Activated CD4-positive, alpha-beta T cell treated with anti-CD3 and anti-CD28 coated beads for 36 hours (primary cell): ENCODE measurements at places on chromosomes 16 and 17.

- no peaks in the 10 kb centered on the region for H3K27me3 ChIP-seq
- peaks cover 31% of the 10 kb centered on the region for H3K36me3 ChIP-seq
- H3K4me1 ChIP-seq: peaks cover 47% of the 10 kb centered on the region
Measured at GRCh38 chr17:4327606-4328005, 38.9 kb downstream of the UBE2G1 start.

- H3K27ac ChIP-seq: no peak overlapping the region
- no peak overlapping the region for H3K4me3 ChIP-seq
- H3K4me1 ChIP-seq: no peaks in the 10 kb centered on the region
- DNase-seq: no peak
Measured at GRCh38 chr17:64694207-64694606, 32.1 kb upstream of the SMURF2 start.

DNA sequence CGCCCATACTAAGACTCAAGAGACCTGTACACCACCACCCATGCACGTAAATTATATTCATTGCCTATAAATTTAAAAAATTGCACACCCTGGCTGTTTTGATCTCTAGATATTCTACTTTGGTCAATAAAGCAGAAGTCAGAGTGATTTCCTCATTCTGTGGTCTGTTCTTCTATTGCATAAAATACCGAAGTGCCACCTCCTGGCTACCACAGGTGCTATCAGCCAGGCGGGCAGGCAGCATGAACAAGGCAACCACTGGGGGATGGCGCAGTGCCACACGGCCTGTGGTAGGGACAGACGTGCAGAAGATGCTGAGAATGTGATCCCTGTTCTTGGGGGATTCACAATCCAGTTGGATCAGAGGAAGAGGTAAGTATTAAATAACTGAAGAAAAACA lies 122.3 kb downstream of the CDK5R1 start:
- H3K27ac ChIP-seq: no peak overlapping the region
- peak; percentile 88 for DNase-seq
- no peak overlapping the region for H3K4me3 ChIP-seq
- H3K27me3 ChIP-seq: no peaks in the 10 kb centered on the region
- H3K36me3 ChIP-seq: no peaks in the 10 kb centered on the region

DNA sequence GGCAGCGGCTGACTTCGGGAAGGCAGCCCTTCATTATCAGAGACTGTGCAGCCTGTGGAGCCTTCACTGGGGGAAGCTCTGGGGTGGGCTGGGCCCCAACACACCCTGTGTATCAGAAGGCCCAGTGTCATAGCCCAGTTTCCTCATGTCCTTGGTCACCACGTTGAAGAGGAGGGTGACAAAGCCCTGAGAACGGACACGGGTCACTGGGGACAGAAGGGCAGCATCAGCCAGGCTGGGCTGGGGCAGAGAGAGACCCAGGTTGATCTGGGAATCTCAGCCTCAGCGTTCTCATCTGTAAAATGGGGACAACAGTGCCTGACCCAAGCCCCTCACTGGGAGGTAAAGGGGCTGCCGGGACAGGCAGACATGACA lies 19.3 kb downstream of the B9D1 start:
- no peak overlapping the region for H3K4me3 ChIP-seq
- no peaks in the 10 kb centered on the region for H3K4me1 ChIP-seq
- no peak for DNase-seq
- H3K27me3 ChIP-seq: peaks cover 7% of the 10 kb centered on the region

DNA sequence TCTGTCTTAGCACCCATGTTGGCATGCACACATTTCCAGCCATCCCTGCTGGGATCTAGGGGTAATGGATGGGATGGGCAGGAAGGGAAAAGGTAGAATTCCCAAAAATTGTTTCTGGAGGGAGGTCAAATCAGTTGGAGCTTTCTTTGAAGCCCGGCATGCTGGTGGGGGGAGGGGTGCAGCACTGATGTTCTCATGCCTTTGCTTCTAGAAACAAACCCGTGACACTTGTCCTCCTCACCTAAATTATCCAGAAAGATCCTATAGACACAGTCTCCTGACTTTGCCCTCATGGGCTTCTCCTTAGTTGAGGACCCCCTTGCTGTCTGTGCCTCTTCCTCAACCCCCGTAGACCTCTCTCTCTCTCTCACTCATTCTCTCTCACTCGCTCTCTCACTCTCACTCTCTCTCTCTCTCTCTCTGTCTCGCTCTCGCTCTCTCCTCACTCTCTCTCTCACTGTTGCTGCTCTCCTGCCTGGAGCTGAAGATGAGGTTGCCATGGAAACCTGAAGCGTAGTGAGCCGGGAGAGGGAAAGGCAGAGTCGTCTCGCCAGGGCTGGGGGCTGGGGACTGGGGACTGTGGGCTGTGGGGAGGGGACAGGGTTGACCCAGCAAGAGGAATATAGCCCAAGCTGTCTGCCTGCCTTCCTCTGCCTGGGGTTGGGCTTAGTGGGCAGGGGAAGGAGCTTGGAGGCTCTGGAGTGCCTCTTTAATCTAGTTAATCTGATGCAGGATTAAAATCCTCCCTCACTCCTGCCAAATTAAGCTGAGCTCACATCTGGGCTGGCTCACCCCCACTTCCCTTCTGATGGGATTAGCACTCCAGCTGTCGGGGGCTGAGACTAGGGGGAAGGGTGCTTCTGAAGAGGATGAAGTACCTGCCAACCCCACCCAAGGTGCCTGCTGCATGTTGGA lies 16.1 kb downstream of the LASP1 start:
- DNase-seq: no peak
- peaks cover 55% of the 10 kb centered on the region for H3K36me3 ChIP-seq
- no peaks in the 10 kb centered on the region for H3K27me3 ChIP-seq
- peak overlapping the region; percentile 26 for H3K27ac ChIP-seq

DNA sequence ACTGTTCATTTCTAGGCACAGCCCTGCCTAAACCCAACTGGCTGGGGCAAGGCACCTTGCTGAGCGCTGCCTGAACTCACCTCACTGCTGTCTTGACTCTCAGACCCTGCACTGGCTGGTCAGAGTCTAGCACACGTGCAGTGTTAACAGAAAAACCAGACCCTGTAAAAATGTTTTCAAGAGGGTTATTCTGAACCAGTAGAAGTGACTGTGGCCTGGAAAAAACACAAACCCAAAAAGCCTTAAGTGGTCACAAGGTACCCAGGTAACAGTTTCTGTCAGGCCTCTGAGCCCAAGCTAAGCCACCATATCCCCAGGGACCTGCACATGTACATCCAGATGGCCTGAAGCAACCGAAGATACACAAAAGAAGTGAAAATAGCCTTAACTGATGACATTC lies 6.1 kb upstream of the EIF4A3 start:
- H3K4me3 ChIP-seq: no peak overlapping the region
- peaks cover 22% of the 10 kb centered on the region for H3K4me1 ChIP-seq
- H3K36me3 ChIP-seq: peaks cover 2% of the 10 kb centered on the region
- no peak for DNase-seq

DNA sequence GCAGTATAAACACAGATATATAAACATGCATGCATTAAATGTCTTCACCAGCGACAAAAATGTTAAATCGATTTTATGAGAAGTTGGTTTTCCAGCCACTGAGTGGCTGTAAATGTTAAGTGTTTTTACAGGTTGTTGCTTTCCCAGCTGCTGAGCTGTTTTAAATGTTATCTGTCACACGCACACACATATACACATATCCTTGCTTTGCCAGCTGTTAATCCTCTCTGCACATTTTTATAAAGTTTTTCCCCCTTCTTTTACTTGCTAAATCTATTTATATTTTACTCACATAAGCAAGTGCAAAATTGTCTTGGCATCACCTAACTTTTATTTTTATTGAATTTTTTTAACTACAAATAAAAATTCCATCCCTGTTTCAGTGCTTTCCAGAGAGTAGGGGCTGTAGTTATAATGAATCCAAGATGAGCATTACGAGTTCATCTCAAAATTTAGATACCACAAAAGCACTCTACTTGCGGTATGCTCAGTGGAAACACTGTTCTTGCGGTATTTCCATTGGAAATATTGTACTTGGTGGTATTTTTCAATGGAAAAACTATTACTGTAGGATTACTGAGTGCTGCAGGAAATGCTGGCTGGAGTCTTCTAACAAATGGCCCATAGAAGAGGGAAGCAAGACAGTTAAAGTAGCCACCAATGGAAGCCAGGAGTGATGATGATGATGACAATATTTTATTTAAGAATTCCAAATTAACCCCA lies 124.9 kb upstream of the KCNJ16 start:
- H3K4me1 ChIP-seq: no peaks in the 10 kb centered on the region
- no peaks in the 10 kb centered on the region for H3K27me3 ChIP-seq
- H3K27ac ChIP-seq: no peak overlapping the region

GRCh38 chr16:86777381-86777946 lies 199.1 kb downstream of the FOXL1 start:
- no peaks in the 10 kb centered on the region for H3K4me1 ChIP-seq
- no peak for DNase-seq
- no peak overlapping the region for H3K27ac ChIP-seq
- H3K27me3 ChIP-seq: peaks cover 5% of the 10 kb centered on the region
- no peak overlapping the region for H3K4me3 ChIP-seq

DNA sequence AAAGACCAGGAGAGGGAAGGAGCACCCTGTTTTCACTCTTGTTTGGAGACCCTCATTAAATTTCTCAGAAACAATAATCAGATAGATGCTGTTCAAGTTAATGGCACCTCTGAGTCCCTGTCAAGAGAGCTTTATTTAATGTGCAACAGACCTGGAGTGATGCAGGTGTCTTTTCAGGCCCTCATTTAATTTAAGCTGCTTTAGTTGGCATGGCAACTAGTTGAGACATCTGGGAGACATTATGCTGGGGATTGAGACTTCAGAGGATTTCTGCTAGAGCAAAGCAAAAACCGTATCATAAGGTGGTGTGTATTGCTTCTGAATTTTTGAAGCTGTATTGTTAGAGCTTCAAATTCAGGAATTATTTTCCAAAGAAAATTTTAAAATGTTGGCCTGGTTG lies 108.5 kb downstream of the NLK start:
- H3K4me3 ChIP-seq: no peak overlapping the region
- peaks cover 6% of the 10 kb centered on the region for H3K36me3 ChIP-seq
- no peaks in the 10 kb centered on the region for H3K27me3 ChIP-seq
- no peak overlapping the region for H3K27ac ChIP-seq
- H3K4me1 ChIP-seq: no peaks in the 10 kb centered on the region
- DNase-seq: no peak

DNA sequence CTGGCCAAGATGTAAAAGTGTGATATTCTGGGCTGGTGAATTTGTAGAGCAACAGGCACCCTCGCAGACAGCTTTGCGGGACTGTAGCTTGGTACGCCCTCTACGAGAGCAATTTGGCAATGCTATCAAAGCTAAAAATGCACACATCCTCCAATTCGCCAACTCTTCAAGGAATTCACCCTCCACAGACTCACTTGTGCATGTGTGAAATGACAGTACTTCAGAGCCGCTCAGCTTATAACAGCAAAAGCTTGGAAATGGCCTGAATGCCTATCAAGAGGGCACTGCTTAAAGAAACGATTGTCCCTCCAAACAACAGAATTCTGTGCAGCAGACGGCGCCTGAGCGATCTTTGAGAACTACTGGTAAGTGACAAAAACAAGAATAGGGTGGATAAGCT lies 130.8 kb downstream of the SDK2 start:
- no peak overlapping the region for H3K4me3 ChIP-seq
- H3K27ac ChIP-seq: no peak overlapping the region
- H3K36me3 ChIP-seq: no peaks in the 10 kb centered on the region
- no peaks in the 10 kb centered on the region for H3K27me3 ChIP-seq

DNA sequence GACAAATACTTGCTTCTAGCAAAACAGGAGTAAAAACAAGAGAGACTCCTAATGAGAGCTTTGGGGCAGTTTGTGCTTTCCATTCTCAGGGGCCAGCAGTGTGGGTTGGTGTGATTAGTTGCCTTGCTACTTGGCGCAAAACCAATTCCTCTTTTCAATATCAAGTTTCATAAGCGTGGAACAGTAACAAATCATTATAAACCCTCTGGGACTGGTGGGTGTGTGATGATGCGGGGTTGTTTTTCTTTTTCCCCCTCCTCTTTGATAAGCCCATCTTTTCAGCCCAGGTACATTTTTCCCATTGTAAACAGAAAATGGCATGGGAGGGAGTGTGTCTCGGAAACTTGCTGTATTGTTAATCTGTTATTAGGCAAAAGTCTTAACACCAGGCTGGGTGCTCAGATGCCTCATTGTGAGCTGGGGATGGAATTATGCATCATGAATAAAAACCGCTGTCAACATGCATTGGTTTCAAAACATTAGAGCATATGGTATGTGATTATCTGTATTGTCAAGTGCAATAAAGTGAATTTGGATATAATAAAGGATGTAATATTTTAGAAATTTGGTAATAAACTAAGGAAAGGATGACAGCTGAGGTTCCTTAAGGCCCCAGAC lies 166.4 kb downstream of the CCDC182 start:
- H3K4me1 ChIP-seq: peaks cover 5% of the 10 kb centered on the region
- no peaks in the 10 kb centered on the region for H3K27me3 ChIP-seq
- no peaks in the 10 kb centered on the region for H3K36me3 ChIP-seq
- DNase-seq: no peak
- H3K27ac ChIP-seq: no peak overlapping the region

- H3K4me3 ChIP-seq: no peak overlapping the region
- no peaks in the 10 kb centered on the region for H3K27me3 ChIP-seq
- no peak overlapping the region for H3K27ac ChIP-seq
Measured at GRCh38 chr17:78395155-78395554, 16.7 kb downstream of the PGS1 start.

DNA sequence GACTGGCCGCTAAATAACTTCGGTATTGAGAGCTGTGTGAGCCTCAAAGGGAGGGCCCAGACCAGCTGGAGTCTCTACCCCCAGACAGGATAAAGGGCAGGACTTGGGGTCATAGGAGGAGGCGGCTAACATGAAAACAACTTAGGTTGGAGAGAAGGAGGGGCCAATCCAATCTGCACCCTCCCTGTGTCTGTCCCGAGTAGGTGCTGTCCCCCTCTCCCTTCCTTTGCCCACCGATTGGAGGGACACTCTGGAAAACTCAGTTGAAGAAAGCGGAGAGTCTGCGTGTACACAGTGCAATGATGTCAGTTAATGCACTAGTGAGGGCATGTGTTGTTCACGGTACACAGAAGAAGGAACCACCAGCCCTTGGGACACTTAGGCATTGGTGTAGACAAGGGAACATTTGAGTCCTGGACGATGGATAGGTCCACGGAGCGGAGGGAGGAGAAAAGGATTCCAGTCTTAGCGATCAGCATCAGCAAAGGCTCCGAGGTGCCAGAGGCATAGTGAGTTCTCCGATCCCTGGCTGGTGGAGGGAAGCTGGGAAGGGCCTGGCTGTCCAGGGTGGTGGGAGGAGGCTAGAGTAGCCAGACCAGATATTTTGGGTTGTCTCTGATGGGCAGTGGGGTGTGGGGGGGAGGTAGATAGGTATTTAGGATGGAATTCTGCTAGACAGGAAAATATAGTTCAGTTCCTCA lies 761 bp downstream of the NOL3 start:
- H3K4me1 ChIP-seq: peaks cover 33% of the 10 kb centered on the region
- DNase-seq: no peak
- peaks cover 66% of the 10 kb centered on the region for H3K27me3 ChIP-seq

DNA sequence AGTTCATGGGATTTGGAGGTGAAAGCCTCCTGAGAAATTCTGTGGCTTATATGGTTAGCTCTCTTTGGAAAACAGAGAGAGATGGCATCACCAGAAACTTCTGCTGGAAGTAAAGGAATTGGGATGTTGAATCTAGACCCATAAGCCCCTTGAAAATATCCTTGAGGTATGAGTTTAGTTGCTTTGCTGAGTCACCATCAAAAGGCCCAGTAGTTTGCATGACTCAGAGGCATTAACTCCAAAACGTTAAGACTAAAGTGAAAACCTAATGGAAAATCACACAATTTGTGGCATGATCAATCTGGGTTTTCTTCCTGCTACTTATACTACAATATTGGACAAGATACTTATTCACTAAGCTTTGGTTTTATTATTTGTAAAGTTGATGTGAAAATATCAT lies 349.2 kb upstream of the SALL1 start:
- no peaks in the 10 kb centered on the region for H3K4me1 ChIP-seq
- H3K27ac ChIP-seq: no peak overlapping the region
- no peaks in the 10 kb centered on the region for H3K27me3 ChIP-seq
- H3K36me3 ChIP-seq: no peaks in the 10 kb centered on the region
